ENCODE measurements at places on chromosomes 5 and 9. TPM values are rescaled to one million over a fixed set of nuclear protein-coding genes. Genes with fewer than 3 reads are reported as not detected.

- no peaks in the 10 kb centered on the region for H3K4me1 ChIP-seq
- H3K36me3 ChIP-seq = no peaks in the 10 kb centered on the region
- DNase-seq = no peak
- H3K27me3 ChIP-seq = no peaks in the 10 kb centered on the region
Measured at GRCh38 chr5:1850324-1851154, 32.2 kb downstream of the IRX4 start.

The INSL6 gene
- not detected for total RNA-seq

DNA sequence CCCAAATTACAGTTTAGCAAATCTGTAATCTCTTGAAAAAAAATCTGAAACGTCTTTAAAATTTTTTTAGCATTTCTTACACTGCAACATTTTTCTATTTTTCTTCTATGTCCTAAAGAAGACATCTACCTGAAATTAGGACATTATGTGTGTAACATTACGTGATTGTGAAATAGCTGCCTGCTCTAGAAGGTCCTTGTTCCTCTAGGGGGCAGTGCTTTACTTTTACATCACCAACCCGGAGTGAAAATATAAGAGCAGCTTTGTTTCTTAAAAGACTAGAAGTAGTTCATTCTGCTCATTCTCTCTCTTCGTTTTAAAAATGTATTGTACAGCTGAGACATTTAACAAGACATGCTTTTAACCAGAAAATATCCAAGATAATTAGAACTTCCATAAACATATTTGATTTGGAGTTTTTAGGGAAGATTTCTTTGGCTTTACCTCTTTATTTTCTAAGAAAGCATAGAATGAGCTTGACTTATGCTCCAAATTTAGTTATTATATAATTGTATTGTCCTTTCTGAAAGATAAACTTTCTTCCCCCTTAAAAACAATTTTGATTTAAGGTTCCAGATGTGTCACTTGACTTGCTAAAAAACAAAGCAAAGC, 48.1 kb upstream of the RIOK2 start:
- no peaks in the 10 kb centered on the region for H3K27me3 ChIP-seq
- no peak overlapping the region for H3K4me3 ChIP-seq
- no peak for DNase-seq
- no peaks in the 10 kb centered on the region for H3K4me1 ChIP-seq
- no peak overlapping the region for H3K27ac ChIP-seq
- no peaks in the 10 kb centered on the region for H3K36me3 ChIP-seq

The IFNA13 gene
- total RNA-seq = not detected

DNA sequence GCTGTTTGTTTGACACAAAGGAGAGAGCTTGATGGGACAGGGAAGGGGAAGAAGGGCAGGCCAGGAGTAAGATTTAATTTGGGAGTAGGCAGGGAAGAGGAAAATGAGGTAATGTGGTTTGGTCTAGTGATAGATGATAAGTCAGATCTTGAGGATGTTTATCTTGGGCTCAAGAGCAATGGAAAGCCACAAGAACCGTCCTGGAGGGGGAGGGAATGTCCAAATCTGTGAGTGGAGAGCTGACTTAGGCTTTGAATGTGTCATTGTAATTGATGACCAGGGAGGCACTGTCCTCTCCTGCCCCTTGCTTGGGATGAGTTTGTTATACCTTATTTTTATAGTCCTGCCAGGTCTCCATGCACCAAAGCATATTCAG, 37.5 kb downstream of the MAMDC2 start:
- no peak for DNase-seq
- no peaks in the 10 kb centered on the region for H3K36me3 ChIP-seq
- H3K4me1 ChIP-seq = peaks cover 10% of the 10 kb centered on the region
- H3K27me3 ChIP-seq = no peaks in the 10 kb centered on the region

DNA sequence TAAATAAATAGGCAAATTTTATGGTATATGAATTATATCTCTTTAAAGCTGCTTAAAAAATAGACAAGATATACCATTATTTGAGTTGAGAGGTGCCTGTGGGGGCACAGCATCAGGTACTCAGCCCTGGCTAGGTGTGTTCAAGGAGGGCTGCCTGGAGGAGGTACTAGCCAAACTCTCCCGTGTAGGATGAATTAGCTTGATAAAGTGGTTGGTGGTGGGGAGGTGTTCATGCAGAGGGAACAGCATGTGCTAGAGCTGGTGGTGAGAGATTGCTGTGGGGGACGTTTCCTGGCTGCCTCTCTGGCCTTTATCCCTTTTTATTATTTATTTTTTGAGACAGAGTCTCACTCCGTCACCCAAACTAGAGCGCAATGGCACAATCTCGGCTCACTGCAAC, 23.2 kb upstream of the NCS1 start:
- H3K27me3 ChIP-seq = no peaks in the 10 kb centered on the region
- H3K4me1 ChIP-seq = no peaks in the 10 kb centered on the region
- H3K27ac ChIP-seq = no peak overlapping the region
- H3K4me3 ChIP-seq = no peak overlapping the region
- DNase-seq = no peak

All from breast epithelium (tissue), 4 donors.